MG63 (cell line): ENCODE measurements at places on chromosomes 5 and 9. TPM values are rescaled to one million over a fixed set of nuclear protein-coding genes. Genes with fewer than 3 reads are reported as not detected.
A peak's percentile ranks its signal among the peaks of the same experiment; 100 is the strongest.

MAP1B gene
- 45.2 and 52.1 TPM in 2 replicates for total RNA-seq

SPINK13 gene
- total RNA-seq: 0.30 TPM in 1 of 2 replicates, not detected in the other

DRD1 gene
- not detected in 2 replicates for total RNA-seq

SYK gene
- total RNA-seq: 4.9 and 7.9 TPM in 2 replicates

ZNG1C gene
- 6.0 and 8.3 TPM in 2 replicates for total RNA-seq

IL5 gene
- not detected in 2 replicates for total RNA-seq

IL3 gene
- total RNA-seq: not detected in 2 replicates

EHMT1 gene
- total RNA-seq: 64.5 and 157 TPM in 2 replicates

TLX3 gene
- total RNA-seq: not detected in 2 replicates

ARID3C gene
- 0.16 TPM in 1 of 2 replicates, not detected in the other for total RNA-seq

PTGR1 gene
- total RNA-seq: 50.7 and 66.2 TPM in 2 replicates

ABO gene
- total RNA-seq: not detected in 2 replicates

CORO2A gene
- total RNA-seq: 0.03 and 0.81 TPM in 2 replicates

WWC1 gene
- 15.9 and 38.3 TPM in 2 replicates for total RNA-seq

ZNF462 gene
- total RNA-seq: 6.8 and 24.5 TPM in 2 replicates

CCDC127 gene
- total RNA-seq: 2.9 and 3.4 TPM in 2 replicates

IQGAP2 gene
- total RNA-seq: 4.1 and 12.3 TPM in 2 replicates

PCDHGC4 gene
- total RNA-seq: not detected in 2 replicates

DNA sequence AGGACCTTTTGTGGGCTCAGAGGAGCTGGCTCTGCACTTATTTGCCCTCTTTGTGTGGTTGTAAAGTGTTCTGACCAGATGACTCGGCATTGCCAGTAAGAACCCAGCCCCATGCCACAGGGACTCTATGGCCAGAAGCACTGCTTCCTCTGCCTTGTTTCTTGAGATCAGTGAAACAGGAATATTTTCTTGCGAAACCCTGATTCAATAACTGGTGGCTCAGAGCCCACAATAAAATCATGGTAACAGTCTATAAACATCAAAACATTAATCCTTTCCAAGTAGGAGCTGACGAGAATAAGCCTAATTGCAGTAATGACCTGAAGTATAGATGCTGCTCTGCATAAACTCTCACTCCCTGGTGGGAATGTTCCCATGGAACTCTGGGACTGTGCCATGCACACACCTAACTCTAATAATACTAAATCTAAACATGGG lies 344.3 kb downstream of the ZNF608 start:
- peak; percentile 35 for DNase-seq

GRCh38 chr9:135815830-135816650 lies 91.3 kb downstream of the CAMSAP1 start:
- DNase-seq: no peak

- DNase-seq: no peak
These were observed 16.9 kb downstream of the CAMSAP1 start for GRCh38 chr9:135890190-135891026.

GRCh38 chr5:158810615-158811014 lies 289.1 kb downstream of the EBF1 start:
- DNase-seq: no peak

DNA sequence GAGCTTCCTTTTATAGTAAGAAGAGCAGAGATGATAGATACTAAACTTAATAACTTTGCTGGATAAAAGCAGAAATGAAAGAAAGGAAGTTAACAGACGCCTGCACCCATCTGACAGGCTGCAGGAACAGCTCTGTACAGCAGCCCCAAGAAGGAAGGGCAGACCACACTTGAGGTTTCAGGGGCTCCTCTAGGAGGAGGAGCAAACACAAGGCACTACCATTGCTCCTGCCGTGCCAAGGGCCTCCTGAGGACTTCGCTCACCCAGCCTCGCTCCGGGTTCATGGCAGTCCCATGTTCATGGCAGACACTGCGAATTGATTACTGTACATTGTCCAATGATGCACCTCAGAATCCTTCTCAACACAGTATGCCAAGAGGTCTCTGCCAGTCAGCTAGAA lies 85.1 kb downstream of the AMBP start:
- DNase-seq: no peak

DNA sequence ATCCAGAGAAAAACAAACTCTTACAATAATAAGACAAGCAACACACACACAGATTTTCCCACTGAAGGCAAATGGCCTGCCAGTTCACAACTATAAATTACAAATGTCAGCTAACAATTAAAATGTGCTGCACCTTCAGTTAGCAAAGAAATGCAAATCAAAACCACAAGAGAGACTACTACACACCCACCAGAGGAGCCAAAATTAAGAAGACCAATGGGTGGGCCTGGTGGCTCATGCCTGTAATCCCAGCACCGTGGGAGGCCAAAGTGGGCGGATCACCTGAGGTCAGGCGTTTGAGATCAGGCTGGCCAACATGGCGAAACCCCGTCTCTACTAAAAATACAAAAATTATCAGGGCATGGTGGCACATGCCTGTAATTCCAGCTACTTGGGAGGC lies 15.1 kb upstream of the IPPK start:
- no peak for DNase-seq

- DNase-seq: peak; percentile 79
These were observed 98.8 kb upstream of the BASP1 start for GRCh38 chr5:17118631-17119030.

DNA sequence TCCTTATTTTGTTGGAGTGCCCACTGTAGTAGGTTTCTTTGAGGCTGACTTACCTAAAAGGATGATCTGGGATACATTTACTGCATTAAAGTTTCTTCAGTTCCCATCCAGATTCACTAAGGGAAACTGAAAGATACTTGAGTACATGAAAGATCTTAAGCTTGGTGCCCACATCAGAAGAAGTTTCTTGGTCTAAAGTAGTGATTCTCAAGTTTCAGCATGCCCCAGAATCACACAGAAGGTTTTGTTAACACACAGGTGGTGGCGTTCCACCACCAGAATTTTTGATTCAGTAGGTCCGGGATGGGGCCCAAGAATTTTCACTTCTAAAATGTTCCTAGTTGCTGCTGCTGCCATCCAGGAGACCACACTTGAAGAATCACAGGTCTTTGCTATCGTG lies 171.0 kb downstream of the ZNF462 start:
- no peak for DNase-seq

DNA sequence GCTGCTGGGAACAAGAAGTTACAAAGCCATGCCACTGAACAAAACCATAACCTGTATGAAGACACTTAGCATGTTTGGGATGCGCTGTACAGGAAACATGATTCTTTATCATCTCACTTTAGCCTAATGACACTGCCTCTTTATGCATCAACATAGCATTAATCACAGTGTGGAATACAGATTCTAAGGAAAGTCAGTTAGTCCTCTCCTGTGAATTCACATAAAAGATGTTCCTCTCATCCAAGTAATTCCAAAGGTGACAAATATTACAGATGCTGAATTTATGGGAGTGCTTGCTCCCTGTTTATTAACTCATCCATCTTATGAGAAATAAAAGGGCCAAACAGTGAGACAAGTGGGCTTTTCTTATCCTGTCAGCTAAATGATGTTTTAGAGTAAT lies 1677.7 kb downstream of the EFNA5 start:
- DNase-seq: no peak

- no peak for DNase-seq
These were observed 1.3 kb upstream of the ZNF366 start for GRCh38 chr5:72508241-72509170.

DNA sequence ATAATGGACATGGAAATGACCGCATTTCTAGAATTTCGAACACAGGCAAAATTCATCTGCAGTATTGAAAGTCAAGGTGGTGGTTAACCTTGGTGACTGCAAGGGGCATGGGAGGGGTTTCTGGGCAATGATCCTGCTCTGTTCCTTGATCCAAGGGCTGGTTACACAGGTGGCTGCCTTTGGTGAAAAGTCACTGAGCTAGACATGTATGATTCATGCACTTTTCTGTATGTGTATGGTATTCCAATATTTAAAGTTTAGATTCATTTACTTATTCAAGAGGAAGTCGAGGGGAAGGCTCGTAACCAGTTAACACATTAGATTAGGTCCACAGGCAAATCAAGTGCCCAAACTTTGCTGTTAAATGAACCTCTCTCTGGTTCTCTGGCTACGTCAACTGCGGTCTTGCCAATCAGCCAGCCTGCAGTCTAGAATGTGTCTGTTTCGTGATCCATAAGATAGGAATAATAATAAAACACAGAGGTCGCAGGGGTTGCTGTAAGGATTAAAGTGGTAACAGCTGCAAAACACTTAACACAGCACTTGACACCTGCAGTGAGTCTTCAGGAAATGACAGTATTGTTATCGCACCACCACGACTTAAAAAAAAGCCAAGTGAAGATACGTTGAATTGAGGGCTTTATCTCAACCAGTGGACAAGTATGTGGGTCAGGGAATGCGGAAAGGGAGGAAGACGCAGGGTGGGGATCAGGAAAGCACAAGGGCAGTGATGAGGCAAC lies 92.5 kb downstream of the TLE1 start:
- DNase-seq: no peak

- DNase-seq: no peak
These were observed 627.1 kb downstream of the EFNA5 start for GRCh38 chr5:107043665-107044064.

- DNase-seq: peak; percentile 71
These were observed 928 bp downstream of the HACD4 start for GRCh38 chr9:21030389-21031035.

- DNase-seq: no peak
These were observed 3.5 kb downstream of the TAF1L start for GRCh38 chr9:32631991-32632390.

DNA sequence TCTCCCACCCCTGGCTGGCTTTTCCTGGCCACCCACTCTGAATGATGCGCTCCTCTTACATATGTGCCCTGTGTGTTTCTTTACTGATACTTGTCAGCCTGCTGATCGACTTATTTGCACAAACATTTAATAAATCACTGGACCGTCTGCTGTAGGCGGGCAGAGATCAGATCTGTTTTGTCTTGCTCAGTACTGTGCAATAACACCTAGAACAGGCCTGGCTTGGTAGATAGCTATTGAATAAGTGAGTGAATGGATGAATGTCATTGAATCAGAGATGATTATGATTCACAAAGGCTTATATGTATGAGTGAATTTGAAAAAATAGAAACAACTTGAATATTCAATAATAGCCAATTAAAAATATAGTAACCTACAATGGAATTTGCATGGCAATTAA lies 165.1 kb downstream of the RGS3 start:
- DNase-seq: no peak

DNA sequence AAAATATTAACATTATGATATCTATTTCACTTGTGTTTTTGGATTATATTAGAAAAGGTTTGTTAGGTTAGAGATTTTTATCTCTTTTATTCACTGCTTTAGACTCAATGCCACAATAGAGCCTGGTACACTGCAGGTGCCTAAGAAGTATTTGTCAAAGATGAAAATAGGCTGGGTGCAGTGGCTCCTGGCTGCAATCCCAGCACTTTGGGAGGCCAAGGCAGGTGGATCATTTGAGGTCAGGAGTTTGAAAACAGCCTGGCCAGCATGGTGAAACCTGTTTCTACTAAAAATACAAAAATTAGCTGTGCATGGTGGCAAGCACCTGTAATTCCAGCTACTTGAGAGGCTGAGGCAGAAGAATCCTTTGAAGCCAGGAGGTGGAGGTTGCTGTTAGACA lies 64.3 kb downstream of the C9 start:
- DNase-seq: no peak

- no peak for DNase-seq
These were observed 29.0 kb downstream of the C9orf50 start for GRCh38 chr9:129591916-129592315.

DNA sequence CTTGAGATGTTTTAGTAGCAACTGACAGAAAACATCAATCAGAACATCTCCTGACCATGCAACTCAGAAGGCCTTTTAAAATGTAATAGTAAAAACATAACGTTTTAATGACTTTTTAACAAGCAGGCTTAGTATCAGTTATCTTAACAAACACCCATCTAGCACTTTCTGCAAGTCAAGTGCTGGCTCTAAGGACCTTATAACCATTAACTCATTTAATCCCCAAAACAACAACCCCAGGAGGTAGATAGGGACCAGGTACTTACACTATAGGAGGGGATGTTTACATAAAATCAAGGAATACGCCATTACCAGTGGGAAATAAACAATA lies 41.8 kb downstream of the ROR2 start:
- no peak for DNase-seq

DNA sequence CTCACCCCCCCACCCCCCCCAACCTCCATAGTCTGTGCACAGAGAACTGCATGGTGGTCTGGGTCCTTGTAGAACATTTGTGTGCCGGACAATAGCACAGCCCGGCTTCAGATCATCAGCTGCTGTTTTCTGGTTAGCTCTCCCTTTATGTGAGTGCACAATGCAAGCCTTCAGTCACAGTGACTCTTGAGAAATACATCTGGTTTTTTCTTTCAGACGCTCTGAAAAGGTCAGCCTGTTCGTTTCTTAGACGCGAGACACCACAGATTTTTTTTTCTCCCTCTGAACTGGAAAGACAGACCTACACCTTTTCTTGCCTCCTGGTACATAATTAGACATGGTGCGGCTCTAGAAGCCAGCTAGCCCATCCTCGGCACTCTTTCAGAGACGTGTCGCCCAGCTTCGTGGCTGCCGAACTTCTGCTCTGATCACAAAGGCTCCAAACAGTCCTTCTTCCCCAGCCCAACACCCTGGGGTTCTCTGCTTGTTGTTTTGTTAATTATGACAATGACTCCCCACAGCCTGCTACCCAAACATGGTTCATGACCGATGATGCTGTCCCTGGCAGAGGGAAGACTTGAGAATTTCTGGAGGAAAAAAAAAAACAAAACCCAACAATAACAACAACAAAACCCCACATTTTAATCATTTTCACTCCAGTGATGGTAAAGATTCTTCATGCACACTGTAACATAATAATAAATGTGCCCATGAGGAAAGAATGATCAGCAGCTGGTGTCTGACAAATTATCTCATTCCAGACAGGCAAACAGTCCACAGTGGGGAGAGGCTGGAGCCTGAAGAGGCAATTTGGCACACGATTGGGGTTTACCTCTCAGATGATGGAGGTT lies 241.4 kb upstream of the ZNF462 start:
- no peak for DNase-seq

GRCh38 chr9:126829035-126829434 lies 24.2 kb downstream of the ZBTB43 start:
- no peak for DNase-seq

GRCh38 chr5:167489202-167489601 lies 802.2 kb upstream of the WWC1 start:
- no peak for DNase-seq

DNA sequence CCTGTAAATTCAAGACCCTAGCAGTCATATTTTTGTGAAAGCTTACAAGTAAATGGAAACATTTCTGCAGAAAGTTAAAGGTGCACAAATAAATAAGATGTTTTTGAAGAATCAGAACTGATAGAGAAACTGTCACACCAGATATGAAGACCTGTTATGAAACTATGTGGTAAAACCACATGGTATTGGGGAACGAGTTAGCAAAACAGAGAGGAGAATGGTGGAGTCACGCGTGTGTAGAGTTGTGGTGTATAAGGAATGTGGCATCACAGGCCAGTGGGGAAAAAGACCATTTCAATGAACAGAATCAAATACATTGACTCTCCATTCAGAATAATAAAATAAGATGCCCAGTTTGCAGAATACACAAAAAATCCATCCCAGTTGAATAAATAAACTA lies 477.2 kb downstream of the ICE1 start:
- no peak for DNase-seq

- DNase-seq: no peak
These were observed 274.9 kb downstream of the ARHGAP26 start for GRCh38 chr5:143045062-143045461.
